ENCODE measurements at places on chromosomes 5 and 9.

GRCh38 chr9:92097997-92098482 is 17.2 kb downstream of the SPTLC1 start:
- no peak for DNase-seq

DNA sequence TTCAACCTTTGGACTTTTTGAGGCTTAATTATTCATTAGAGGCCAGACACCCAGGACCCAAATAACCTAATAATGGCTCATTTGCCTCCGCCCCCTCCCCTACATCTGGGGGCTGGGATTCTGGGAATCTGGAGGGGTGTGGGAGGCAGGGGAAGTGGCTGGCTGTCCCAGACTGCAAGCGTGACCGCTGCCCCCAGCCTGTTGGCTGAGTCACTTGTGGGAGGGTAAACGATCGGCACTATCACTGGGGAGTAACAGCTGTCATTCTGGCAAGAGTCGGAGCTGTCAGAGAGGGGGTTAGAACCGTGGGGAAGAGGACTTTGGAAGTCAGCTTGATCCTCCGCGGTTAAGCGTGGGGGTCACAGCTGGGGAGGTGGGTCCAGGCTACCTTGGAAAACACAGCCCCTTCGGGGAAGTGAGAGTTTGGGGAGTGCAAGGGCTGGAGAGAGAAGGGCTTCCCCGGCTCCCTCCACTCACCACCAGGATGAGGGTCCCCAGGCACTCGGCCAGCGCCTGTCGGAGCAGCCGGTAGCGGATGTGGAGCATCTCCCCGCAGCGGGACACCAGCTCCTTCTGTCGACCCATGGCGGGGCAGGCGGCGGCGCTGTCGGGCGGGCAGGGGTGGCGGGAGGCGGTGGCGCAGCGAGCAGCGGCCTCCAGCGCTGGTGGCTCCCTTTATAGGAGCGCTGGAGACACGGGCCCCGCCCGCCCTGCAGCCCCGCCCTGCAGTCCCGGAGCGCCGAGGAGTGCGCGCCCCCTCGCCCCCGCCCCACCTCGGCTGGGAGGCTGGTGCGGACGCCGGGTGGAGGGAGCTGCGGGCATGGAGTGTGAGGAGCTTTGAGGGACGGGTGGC is at the start of gene AQP3:
TSS of gene AQP3 (minus strand) at position 648 of the 853 bp plus-strand sequence. CDS start at position 585, 63 bp downstream.
- DNase-seq: peak; percentile 70

GRCh38 chr5:142685418-142686209 is at the start of gene FGF1:
TSS of gene FGF1 (minus strand) at chr5:142686090. CDS start at chr5:142614127, 71,963 bp downstream.
- no peak for DNase-seq

GRCh38 chr5:82257729-82258128 is 20.4 kb downstream of the RPS23 start:
- DNase-seq: no peak

DNA sequence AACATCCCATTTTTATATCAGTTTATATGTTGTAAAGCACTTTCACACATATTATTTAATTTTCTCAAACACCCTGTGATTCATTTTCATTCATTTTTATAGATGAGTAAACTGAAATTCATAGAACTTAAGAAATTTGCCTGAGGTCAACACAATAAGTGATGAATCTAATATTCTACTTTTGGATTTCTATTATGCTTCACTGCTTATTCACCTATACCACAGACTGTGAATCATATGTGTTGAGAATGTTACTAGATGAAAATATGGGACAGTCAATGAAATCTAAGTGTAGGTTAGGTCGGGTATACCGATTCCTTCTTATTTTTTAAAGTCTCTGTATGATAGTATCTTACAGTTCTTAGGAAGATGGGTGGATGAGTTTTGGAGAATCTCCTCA is 24.8 kb downstream of the CDC37L1 start:
- DNase-seq: no peak

GRCh38 chr5:72110394-72111013 is 3.2 kb downstream of the MAP1B start:
- DNase-seq: no peak

DNA sequence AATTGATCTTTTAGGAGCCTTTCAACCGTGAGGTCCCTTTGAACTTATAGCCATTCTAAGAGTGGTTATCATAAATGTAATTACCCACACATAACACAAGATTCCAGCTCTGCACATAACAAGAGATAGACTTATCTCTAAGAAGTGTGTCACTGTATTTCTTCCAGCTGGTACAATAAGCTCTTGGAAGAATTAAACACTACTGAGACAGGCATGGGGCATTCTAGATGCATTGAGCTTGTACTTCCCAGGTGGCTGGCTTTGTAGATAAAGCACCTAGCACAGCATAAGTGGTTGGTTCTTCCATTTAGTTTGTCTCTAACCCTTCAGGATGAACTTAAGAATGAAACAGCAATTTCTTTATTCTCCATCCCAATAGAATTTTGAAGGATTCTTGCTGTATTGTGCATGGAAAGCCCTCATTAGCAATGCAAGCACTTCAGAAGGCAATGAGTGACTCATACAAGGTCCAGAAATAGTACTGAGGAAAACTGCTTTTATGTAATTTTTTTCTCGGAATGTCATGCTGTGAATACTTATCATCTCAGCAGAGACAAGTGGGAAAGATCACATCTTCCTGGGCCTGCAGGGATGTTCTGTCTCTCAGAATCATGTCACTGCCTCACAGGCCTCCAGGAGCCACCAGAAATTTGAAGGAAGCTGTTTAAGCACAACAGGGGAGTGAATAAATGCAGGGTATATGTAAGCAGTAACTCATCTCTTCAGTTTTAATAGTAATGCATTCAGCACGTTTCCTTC is 91.1 kb upstream of the CD180 start:
- no peak for DNase-seq

DNA sequence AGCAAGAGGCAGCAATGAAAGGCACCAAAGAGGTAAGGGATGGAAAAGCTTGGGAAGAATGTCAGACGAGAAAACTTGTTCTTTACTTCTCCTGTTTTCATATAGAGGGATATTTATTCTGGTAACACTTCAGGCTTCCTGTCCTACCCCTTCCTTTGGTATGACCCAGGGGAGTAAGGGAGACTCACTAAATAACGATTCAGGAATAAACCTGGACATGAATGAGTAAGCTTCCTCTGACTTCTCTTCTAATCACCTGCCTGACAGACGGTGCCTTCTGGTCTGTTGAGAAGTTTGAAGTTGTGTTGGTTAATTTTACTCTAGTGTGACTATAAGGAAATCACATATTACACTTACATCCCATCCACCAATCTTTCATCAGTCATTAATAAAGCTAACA is 461.2 kb downstream of the CDH12 start:
- no peak for DNase-seq

DNA sequence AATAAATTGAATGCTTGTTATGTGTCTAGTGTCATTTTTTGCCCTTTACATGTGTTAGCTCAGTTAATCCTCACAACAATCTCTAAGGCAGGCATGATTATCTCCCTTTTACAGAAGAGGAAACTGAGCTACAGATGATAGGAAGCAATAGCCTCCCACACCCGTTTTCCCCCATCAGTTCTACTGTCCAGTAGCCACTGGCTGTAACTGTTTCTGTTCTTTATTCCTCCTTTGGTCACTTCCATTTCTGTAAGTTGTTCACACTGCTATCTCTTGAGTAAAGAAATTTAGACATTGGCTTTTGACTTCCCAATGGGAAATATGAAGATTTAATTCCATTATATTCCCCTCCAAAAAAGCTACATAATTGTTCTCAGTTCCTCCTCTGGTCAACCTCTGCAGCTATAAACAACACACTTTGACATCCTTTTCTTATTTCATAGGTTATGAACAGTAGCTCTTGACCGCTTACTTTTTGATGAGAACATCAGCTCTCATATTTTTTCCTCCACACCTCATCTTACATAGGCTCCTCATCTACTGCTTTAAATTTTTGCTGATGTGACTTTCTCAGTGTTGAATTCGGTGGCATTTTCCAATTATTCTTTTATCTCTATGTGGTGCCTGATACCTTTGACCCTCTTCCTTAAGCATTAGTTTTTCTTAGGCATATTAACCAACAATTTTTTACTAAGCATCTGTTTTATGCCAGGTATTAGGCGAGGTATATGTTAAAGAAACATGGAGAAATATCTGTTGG is 21.4 kb downstream of the SPZ1 start:
- no peak for DNase-seq

DNA sequence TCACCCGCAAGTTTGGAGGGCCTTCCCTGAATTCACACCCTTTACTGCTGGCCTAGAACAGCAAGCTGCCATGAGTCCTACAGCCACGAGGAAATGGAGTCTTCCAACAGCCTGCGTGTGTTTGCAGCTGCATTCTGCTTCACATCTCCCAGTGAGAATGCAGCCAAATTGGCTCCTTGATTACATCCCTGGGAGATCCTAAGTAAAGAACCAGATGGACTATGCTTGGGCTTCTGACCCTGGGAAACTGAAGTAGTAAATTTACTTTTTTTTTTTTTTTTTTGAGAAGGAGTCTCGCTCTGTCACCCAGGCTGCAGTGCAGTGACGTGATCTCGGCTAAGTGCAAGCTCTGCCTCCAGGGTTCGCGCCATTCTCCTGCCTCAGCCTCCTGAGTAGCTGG is 617.0 kb upstream of the CDH18 start:
- DNase-seq: no peak

- DNase-seq: no peak
Observed at GRCh38 chr5:7877851-7878250, 8.9 kb downstream of the MTRR start.

All from effector CD4-positive, alpha-beta T cell (primary cell).